ENCODE measurements at places on chromosomes 3 and 15.

DNA sequence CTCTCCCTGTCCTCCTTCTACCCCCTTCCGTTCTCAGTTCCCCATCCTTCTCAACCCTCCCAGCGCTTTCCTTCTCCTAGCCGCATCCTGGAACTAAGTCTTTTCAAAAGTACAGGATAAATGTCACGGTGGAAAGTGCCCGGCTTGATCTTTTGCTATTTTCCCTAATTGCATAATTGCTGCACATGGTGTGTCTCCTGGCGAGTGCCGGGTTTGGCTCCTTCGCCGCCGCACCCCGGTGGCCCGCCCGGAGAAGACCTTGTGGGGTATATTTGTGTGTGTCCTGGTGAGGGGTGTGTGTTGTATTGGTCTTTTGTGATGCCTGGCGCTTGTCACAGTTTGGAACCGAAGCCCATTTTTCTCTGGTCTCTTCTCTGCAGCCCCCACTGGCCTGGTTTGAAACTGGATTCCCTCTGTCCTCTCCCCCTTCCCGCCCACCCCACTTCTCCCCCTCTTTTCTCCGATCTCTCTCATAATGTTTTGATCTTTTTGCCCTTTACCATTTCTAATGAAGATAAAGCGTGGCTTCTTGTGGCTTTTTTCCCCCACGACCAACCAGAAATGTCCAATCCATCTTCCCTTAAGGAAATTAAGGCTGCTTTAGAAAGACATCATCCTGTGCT lies 692 bp downstream of the UBE2E2 start:
- H3K27ac ChIP-seq, result peak overlapping the region; percentile 74
- peaks cover 29% of the 10 kb centered on the region for H3K4me1 ChIP-seq
- H3K4me3 ChIP-seq, result peak overlapping the region; percentile 97
- H3K27me3 ChIP-seq, result peaks cover 4% of the 10 kb centered on the region
- H3K36me3 ChIP-seq, result no peaks in the 10 kb centered on the region

DNA sequence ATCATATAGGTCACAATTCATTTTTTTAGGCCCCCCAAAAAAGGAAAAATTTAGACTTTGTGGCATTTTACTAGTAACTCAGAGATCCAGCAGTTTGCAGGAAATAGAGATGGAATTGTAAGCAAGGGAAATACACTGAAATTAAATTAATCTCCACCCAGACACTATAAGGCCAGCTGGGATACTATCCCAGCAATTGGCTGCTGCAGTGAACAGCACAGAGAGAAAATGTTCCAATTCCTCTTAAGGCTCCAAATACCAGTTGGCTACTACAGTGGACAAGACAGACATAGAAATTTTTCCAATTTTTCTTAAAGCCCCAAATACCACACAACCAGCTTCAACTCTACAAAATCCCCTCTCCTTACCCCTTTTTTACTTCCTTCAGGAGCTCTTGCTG lies 78.9 kb downstream of the ULK4 start:
- H3K27me3 ChIP-seq, result no peaks in the 10 kb centered on the region
- H3K4me1 ChIP-seq, result no peaks in the 10 kb centered on the region
- DNase-seq, result no peak
- no peak overlapping the region for H3K27ac ChIP-seq
- no peak overlapping the region for H3K4me3 ChIP-seq

DNA sequence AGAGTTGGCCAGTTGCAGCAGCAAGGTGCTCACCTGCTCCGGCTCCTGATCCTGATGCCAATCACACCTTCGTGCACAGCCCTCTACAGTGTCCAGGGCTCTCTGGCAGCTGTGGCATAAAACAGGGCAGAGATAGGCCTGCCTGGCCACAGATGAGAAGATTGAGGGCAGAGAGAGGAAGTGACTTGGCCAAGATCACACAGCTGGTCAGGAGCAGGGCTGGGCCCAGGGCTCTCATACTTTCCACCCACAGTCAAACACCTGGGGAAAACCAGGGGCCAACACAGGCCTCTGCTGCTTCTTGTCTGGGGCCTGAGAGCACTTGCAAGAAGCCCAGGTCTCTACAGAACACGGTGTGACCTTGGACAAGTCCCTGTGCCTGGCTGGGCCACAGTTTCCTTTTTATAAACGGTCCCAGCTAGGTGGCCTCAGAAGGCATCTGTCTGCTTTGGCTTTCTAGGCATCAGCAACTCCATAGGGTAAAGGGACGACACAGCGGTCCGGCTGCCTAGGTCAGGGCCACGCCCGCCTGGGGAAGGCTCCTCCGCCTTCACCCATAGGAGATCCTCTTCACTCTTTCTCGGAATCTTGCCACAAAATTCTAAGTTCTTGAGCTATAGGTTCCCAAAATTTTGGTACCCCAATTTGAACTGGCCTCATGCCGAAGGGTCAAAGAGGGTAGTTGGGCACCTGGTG lies 3.1 kb downstream of the ATP2B2 start:
- H3K4me1 ChIP-seq, result no peaks in the 10 kb centered on the region
- H3K27me3 ChIP-seq, result peaks cover 49% of the 10 kb centered on the region
- H3K36me3 ChIP-seq, result no peaks in the 10 kb centered on the region
- H3K4me3 ChIP-seq, result no peak overlapping the region
- no peak for DNase-seq

DNA sequence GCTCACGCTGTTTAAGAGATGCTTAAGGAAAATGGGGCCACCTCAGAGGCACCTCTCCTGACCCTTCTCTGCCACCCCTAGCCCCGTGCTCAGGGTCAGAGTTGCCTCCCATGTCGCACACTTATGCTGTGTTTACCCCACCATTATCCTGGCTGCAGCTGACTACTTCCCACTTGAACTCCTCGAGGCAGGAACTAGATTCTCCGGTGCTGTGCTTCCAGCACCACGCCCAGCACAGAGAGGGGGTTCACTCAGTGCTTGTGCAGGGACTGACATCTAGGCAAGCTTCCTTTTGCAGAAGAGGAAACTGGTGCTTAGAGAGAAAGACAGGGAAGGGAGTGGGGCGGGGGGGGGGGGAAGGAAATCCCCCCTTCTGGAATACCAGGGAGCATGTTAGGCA lies 340.1 kb downstream of the RORA start:
- no peaks in the 10 kb centered on the region for H3K4me1 ChIP-seq
- peaks cover 15% of the 10 kb centered on the region for H3K27me3 ChIP-seq
- no peak overlapping the region for H3K27ac ChIP-seq

- H3K4me3 ChIP-seq, result no peak overlapping the region
- H3K36me3 ChIP-seq, result no peaks in the 10 kb centered on the region
- no peak overlapping the region for H3K27ac ChIP-seq
- no peaks in the 10 kb centered on the region for H3K27me3 ChIP-seq
Observed at GRCh38 chr3:150733373-150733935, 29.5 kb downstream of the SIAH2 start.

- H3K36me3 ChIP-seq, result peaks cover 6% of the 10 kb centered on the region
- DNase-seq, result peak; percentile 89
- no peak overlapping the region for H3K4me3 ChIP-seq
- H3K4me1 ChIP-seq, result peaks cover 18% of the 10 kb centered on the region
Observed at GRCh38 chr3:58260261-58260731, 22.7 kb downstream of the ABHD6 start.

DNA sequence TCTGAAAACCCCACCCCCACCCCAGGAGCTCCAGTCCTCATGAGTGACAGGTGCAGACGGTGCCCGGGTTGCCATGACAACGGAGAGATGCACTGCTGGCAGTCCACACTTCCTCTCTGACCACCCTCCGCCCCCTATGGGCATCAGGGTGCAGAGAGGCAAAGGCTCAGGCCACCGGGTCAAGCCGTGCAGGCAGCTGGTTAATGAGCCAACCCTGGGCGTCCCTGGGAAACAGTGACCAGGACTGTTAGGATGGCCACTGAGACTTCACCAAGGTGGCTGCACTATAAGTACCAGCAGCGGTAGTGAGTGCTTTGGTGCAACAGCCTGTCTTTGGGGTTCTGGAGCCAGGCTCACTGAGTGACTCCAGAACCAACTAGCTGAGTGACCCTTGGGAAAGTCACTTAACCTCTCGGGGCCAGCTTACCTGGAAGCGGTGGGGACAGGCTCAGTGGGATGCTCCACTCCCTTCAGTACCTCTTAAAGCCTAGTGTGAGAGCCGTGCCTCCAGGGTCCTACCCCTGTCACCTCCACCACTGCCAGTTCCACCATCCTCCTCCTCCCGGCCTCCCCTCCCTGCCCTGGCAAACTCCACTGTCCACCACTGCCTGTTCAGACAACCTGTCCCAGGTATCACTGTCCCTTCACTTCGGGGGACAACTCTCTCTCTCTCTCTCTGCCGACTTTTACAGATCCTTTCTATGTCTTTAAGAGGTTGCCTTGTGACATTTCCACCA lies 121.0 kb upstream of the PRR20G start:
- H3K4me3 ChIP-seq, result no peak overlapping the region
- no peak for DNase-seq
- H3K27me3 ChIP-seq, result peaks cover 54% of the 10 kb centered on the region
- H3K4me1 ChIP-seq, result no peaks in the 10 kb centered on the region
- no peaks in the 10 kb centered on the region for H3K36me3 ChIP-seq
- no peak overlapping the region for H3K27ac ChIP-seq

DNA sequence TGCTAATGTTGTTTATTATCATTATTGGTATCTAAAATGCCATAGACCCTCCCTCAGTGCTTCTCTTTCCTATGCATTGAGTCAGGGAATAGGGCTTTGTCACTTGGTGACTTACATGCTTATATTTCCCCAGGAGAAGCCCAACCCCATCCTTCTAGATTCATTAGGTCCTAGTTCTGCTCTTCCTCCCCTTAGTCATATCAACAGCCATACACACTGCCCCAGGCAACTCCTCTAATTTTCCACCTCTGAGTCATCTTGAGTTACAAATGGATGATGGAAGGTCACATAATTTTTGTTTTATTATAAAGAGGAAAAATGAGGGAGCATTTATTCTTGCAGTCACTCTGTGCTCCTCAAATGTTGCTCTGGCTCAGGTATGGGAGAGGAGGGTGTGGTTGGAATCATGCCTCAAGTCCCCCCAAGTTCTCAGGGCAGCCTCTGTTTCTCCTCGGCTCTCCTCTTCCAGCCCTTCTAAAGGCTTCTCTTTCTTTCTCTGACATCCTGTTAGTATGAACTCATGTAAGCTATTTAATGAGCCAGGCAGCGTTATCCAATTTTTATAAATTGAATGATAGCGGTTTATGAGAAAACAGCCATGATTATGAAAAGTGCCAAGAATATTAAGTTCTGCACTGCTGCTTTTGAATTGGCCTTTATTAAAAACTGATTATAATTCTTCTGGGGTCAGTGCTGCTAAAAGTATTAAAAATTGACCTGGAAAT lies 45.6 kb upstream of the FSTL1 start:
- H3K4me1 ChIP-seq, result peaks cover 54% of the 10 kb centered on the region
- H3K27ac ChIP-seq, result peak overlapping the region; percentile 98
- H3K4me3 ChIP-seq, result peak overlapping the region; percentile 78
- DNase-seq, result peak; percentile 95

- peaks cover 24% of the 10 kb centered on the region for H3K27me3 ChIP-seq
- no peaks in the 10 kb centered on the region for H3K36me3 ChIP-seq
- no peak overlapping the region for H3K4me3 ChIP-seq
- DNase-seq, result no peak
- H3K4me1 ChIP-seq, result no peaks in the 10 kb centered on the region
Observed at GRCh38 chr3:195717852-195718476, 2.8 kb upstream of the MUC20 start.

GRCh38 chr15:40104865-40105516 lies 3.7 kb downstream of the BMF start:
- H3K36me3 ChIP-seq, result no peaks in the 10 kb centered on the region
- H3K4me3 ChIP-seq, result peak overlapping the region; percentile 15
- peak; percentile 79 for DNase-seq
- peaks cover 6% of the 10 kb centered on the region for H3K27me3 ChIP-seq

GRCh38 chr15:90581771-90582352 lies 52.1 kb downstream of the CRTC3 start:
- H3K36me3 ChIP-seq, result peaks cover 9% of the 10 kb centered on the region
- no peak overlapping the region for H3K27ac ChIP-seq
- H3K27me3 ChIP-seq, result peaks cover 2% of the 10 kb centered on the region
- H3K4me3 ChIP-seq, result no peak overlapping the region

- H3K4me1 ChIP-seq, result peaks cover 23% of the 10 kb centered on the region
- no peak overlapping the region for H3K27ac ChIP-seq
- H3K27me3 ChIP-seq, result no peaks in the 10 kb centered on the region
- DNase-seq, result no peak
- no peaks in the 10 kb centered on the region for H3K36me3 ChIP-seq
Observed at GRCh38 chr3:61919371-61919770, 358.0 kb downstream of the PTPRG start.

GRCh38 chr3:152937234-152937633 lies 102.3 kb downstream of the P2RY1 start:
- no peak overlapping the region for H3K27ac ChIP-seq
- no peak for DNase-seq
- H3K27me3 ChIP-seq, result no peaks in the 10 kb centered on the region
- H3K4me3 ChIP-seq, result no peak overlapping the region
- H3K36me3 ChIP-seq, result no peaks in the 10 kb centered on the region
- H3K4me1 ChIP-seq, result no peaks in the 10 kb centered on the region

Data from HFFc6 (cell line).